Activated CD4-positive, alpha-beta T cell treated with anti-CD3 and anti-CD28 coated beads, Interleukin-2, amount 10 ng/mL, durations not matched to agents 24 days and 14 days (primary cell): ENCODE measurements at places on chromosomes 16 and 17. TPM values are rescaled to one million over a fixed set of nuclear protein-coding genes. Genes with fewer than 3 reads are reported as not detected.
A peak's percentile ranks its signal among the peaks of the same experiment; 100 is the strongest.

- DNase-seq = no peak
These were observed 50.4 kb upstream of the HS3ST2 start for GRCh38 chr16:22763437-22764080.

DNA sequence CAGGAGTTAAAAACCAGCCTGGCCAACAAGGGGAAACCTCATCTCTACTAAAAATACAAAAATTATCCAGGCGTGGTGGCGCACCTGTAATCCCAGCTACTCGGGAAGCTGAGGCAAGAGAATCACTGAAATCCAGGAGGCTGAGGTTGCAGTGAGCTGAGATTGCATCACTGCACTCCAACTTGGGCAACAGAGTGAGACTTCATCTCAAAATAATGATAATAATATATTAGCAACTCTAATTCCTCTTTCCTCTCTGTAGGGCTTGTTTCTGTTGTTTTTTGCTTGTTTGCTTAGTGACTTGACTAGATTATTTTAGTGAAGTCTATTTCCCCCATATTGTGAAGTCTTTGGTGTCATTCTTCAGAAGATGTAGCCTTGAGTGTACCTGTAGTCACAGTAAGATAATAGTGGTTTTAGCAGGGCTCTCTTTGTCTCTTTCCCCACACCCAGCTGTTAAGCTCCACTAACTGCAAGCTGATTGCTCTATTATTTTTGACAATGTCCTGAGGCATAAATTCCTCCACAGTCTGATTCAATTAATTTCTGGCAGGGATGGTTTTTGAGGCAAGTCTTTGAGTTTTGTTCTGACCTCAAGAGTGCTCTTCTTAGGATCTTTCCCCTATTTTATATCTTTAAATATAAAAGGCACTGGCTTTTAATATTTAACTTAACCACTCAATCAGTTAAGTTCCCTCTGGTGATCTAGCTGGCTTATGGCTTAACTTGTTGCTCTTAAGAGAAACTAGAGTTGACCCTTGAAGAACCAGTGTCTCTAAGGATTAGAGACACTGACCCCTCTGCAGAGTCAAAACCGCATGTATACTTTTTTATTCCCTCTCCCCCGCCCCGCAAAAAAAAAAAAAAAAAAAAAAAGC lies 18.6 kb upstream of the TNFSF12 start:
- DNase-seq = no peak

DNA sequence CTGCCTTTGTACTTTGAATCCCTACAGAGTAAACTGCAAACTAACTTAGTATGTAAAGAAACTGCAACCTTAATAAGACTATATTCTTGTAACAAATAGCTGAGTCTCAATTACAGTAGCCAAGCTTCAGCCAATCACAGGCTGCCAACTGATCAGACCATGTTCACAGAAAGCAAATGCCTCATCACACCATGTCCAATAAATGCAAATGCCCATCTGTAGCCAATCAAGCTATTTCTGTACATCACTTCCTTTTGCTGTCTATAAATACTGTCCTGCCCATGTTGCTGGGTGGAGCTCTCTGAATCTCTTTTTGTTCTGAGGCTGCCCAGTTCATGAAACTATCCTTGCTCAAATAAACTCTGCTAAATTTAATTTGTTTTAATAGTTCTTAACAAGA lies 531.7 kb upstream of the TOM1L1 start:
- DNase-seq = no peak

DNA sequence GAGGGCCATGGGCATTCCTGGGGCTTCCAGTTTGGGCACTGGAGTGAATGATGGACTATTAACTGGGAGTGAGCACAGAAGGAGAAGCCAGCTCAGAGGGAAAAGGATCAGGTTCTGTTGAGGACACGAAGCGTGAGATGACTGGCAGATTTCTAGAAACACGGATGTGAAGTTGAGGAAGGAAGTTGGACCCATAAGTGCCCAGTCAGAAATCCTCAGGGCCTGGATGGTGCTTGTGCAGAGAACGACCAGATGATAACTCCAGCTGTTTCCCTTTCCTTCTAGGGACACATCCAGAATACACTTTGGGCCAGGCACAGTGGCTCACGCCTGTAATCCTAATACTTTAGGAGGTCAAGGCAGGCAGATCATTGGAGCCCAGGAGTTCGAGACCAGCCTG lies 23.3 kb upstream of the ANKRD40CL start:
- no peak for DNase-seq

DNA sequence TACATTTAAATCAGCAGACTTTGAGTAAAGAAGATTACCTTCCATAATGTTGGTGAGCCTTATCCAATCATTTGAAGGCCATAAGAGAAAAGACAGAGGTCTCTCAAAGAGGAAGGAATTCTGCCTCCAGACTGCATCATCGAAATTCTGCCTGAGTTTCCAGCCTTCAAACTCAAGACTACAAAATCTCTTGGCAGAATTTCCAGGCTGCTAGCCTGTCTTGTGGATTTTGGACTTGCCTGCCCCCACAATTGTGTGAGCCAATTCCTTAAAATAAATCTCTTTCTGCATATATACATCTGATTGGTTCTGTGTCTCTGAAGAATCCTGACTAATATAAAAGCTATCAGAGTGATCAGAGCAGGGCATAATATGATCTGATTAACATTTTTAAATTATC lies 216.6 kb upstream of the CPHXL start:
- DNase-seq = no peak

- DNase-seq = no peak
These were observed 20.5 kb upstream of the RPTOR start for GRCh38 chr17:80523956-80524712.

GRCh38 chr17:80790981-80791742 lies 200.5 kb upstream of the CHMP6 start:
- DNase-seq = peak; percentile 78

DNA sequence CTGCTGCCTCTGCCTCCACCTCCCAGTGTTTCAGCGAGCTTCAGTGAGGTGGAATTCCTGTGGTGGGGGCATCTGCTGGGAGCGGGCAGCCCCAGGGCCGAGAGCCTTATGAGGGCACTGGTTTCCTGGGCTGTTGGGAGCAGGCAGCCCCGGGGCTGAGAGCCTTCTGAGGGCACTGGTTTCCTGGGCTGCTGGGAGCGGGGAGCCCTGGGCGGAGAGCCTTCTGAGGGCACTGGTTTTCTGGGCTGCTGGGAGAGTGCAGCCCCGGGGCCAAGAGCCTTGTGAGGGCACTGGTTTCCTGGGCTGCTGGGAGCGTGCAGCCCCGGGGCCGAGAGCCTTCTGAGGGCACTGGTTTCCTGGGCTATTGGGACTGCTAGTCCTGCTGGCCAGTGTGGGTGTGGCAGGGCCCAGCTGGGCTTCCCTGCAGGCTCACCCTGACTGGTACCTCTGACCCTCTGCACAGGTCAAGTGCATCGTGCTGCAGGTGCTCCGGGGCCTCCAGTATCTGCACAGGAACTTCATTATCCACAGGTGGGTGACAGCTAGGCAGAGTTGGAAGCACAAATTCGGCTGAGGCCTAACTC lies 5.6 kb downstream of the CDK10 start:
- no peak for DNase-seq

- no peak for DNase-seq
These were observed 1.9 kb downstream of the FOXJ1 start for GRCh38 chr17:76138896-76139752.

DNA sequence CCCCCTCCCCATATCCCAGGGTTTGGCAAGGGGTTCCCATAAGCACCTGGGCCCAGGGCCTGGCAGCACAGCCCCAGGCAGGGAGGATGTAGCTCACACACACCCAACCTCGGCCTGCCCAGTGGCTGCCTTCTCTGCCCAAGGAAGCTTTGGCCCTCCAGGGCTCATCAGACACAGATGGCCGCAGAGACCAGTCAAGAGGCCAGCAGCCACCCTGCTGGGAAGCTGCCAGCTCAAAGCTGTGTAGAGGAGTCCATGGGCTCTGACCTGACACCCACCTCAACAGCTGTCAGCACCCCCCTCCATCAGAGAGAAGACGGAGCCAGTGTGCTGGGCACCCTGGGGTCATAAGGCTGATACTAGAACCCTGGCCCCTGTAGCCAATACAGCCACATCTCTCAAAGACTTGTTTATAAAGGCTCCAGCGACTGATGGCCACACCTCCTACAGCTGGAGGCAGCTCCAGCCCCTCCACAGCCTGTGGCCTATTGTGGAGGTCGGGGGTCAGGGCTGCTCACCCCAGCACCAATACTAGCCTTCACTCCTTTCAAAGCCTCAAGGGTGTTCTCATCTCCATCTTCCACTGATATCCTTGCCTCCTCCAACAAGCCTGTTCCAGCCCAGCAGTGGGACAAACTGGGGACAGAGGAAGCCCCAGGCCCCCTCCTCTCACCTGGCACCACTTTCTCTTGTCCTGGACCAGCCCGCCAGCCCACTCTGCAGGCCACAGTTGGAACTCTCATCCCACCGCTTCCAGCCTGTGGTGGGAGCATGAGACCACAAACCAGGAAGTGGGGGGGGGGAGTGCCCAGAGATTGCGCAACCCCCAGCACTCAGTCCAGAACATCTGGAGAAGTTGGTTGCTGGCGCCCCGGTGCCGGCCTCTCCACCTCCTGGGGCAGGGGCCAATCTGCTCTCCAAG lies 2.2 kb upstream of the MPG start:
- DNase-seq = no peak

- no peak for DNase-seq
These were observed 54.8 kb upstream of the DHX40 start for GRCh38 chr17:59510611-59511010.

GRCh38 chr16:49473131-49473530 lies 99.5 kb downstream of the C16orf78 start:
- no peak for DNase-seq

GRCh38 chr17:6186998-6187397 lies 116.8 kb downstream of the WSCD1 start:
- no peak for DNase-seq

GRCh38 chr17:71921796-71922195 lies 199.0 kb upstream of the SOX9 start:
- no peak for DNase-seq

GRCh38 chr16:1450841-1451240 lies 6.5 kb upstream of the CCDC154 start:
- no peak for DNase-seq

DNA sequence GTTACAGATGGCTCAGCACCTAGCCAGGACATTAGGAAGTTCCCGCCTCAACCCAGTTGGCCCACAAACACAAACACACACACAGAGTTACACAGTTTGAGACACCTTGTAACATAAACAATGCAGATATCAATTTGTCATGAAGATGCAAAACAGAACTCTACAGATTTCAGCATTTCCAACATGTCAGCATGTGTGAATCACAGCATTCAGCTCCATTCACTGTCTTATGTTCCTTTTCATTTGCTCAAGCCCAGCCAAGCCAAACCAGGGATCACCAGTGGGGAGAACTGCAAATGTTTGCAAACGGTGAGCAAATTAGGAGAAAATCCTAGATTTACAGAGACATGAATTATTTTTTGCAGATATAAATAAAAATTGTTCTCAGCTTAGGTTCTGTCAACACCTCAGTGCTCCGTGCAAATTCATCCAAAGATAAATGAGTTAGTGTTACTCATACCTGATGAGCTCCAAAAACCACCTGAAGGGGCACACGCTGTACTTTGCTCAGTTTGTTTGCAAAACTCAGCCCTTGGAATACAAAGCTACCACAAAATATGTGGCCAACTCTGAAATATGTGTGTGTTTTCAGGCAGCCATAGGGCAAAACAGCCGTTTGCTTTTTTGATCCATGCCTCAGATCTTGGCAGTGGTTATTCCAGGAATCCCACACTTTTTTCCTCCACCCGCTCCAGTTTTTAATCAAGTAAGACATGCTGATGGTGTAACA lies 16.3 kb upstream of the COX10 start:
- no peak for DNase-seq

DNA sequence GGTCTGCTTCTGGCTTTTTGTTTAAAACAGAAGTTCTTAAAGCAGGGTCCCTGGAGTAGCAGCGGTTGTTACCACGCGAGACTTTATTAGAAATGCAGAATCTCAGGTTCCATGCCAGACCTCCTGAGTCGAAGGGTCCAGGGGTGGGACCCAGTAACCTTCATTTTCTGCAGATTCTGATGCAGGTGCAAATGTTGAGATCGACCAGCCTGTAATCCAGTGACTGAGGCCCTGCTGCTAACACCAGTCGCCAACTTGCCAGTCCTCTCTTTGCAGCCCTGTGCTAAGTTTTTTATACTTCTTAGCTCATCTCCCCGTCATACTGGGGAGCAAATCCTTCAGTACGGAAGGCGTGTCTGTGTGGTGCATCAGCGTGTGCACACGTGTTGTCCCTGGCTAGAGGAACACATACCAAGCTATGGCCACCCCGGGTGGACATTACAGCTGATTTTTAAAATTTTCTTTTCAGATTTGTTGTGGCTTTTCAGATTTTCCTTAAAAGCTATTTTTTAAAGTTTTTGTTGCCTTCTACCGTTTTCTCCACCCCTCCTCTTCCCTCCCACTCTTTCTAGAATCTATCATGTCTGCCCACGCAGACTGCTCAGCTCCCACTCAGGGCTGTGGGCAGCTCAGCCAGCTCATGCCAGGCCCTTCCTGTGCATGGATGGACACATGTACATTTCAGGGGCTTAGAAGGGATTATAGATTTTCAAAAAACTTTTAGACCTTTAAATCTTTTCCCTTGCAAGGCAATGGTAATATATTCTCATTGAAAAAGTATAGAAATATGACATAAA lies 57.7 kb downstream of the MEAK7 start:
- no peak for DNase-seq

- no peak for DNase-seq
These were observed 22.1 kb downstream of the CYTH1 start for GRCh38 chr17:78759969-78760352.

GRCh38 chr16:23124315-23124714 lies 24.9 kb downstream of the USP31 start:
- no peak for DNase-seq

GRCh38 chr16:5193861-5194260 lies 96.3 kb upstream of the EEF2KMT start:
- no peak for DNase-seq

- peak; percentile 48 for DNase-seq
These were observed 22.3 kb upstream of the N4BP1 start for GRCh38 chr16:48632137-48632774.

- no peak for DNase-seq
These were observed 18.9 kb upstream of the ELAC2 start for GRCh38 chr17:13036751-13037150.

DNA sequence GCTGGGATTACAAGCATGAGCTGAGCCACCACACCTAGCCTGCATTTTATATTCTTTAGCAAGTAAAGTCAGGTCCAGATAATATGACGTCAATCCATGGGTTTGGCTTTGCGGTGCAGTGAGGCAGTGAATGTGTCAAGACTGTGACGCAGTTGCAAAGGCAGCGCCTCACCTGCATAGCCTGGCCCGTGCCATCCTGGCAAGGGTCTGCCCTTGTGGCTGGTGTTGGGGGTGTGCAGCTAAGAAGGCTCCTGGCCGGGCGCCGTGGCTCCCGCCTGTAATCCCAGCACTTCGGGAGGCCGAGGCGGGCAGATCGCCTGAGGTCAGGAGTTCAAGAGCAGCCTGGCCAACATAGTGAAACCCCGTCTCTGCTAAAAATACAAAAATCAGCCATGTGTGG lies 7.0 kb downstream of the PDF start:
- DNase-seq = no peak

- DNase-seq = no peak
These were observed 19.0 kb downstream of the AXIN1 start for GRCh38 chr16:333406-334094.

GRCh38 chr17:31405890-31406371 lies 14.5 kb downstream of the RAB11FIP4 start:
- DNase-seq = no peak

The RUNDC3A gene
- 0.42 TPM in 1 of 2 replicates, not detected in the other for total RNA-seq

The ZDHHC7 gene
- 28.9 and 30.8 TPM in 2 replicates for total RNA-seq

The GCGR gene
- total RNA-seq = not detected in 2 replicates

The TMEM220 gene
- total RNA-seq = 0.56 and 1.3 TPM in 2 replicates

The DNAJA3 gene
- 106 and 108 TPM in 2 replicates for total RNA-seq

The TPSB2 gene
- not detected in 2 replicates for total RNA-seq

The SRL gene
- not detected in 2 replicates for total RNA-seq
